Naive thymus-derived CD4-positive, alpha-beta T cell (primary cell): ENCODE measurements at places on chromosomes 6 and 20.

- DNase-seq = no peak
Measured at GRCh38 chr20:12677925-12678324, 330.8 kb upstream of the SPTLC3 start.

- DNase-seq = no peak
Measured at GRCh38 chr6:156517088-156517487, 260.1 kb upstream of the ARID1B start.

DNA sequence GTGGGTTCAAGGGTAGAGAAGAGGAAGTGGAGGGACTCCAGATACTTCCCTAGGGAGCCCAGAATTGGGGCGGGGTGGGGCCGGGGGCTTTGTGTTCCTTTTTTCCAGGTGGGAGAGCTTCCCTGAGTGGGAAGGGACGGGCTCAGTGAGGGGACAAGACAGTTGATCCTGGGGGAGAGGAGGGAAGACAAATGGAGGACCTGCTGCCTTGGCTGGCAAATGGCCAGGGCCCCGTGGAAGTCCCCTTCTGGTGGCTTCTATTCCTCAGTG is 2.6 kb downstream of the CTSZ start:
- DNase-seq = peak; percentile 51

DNA sequence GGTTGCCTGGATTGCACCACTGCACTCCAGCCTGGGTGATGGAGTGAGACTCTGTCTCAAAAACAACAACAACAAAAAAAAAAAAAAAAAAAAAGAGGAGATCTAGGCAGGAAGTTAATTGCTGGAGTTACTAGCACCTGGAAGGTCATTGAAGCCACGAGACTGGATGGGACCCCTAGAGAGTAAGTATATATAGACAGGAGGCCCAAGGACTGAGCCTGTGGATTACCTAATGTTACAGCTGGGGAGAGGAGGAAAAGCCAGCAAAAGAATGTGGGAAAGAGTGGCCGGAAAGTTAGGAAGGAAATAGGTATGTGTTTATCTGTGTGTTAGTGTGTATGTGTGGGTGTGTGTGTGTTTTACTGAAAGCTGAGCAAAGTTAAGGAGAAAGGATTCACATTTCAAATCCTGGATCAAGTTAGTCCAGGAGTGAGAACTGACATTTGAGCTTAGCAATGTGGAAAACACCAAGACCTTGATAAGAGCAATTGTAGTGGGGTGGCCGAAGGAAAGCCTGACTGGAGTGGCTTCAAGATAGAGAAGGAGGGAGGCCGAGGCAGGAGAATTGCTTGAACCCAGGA is 38.4 kb downstream of the ANKRD6 start:
- DNase-seq = no peak

DNA sequence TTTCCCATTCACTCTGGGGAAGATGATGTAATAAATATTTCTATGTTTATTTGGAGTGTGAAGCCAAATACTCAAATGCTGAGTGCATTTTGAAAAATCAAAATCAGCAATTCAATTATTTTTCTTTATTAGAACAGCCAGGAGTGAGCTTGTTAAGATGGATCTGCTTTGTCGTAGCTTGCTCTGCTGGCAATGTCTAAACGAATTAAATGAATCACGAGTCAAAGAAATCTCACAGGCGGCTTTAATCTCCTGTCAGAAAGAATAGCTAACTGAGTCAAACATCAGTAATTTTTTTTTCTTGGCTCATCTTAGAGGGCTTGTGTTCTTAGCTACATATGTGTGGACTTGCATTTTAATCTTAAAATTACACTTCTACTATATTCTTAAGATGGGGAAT is 100.2 kb upstream of the HMGN3 start:
- no peak for DNase-seq

DNA sequence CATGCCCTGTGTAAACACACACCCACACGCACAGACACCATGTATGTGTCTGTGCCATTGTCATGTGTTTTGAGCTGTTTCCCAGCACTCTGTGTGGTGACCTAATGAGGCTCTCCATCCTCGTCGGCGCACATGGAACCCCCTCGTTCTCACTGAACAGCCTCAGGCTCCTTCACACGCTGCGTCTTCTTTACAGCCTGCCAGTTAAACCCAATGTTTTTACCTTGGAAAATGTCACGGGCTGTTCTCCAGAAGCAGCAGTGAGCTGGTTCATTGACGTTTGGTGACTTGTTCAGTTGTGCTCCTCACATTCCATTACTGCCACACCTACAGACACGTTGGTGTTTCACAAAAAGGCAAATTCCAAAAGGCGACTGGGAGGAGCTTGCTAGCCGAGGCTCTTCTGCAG is 201.0 kb upstream of the FOXQ1 start:
- DNase-seq = no peak

- DNase-seq = no peak
Measured at GRCh38 chr6:40953486-40953885, 85.5 kb downstream of the UNC5CL start.

DNA sequence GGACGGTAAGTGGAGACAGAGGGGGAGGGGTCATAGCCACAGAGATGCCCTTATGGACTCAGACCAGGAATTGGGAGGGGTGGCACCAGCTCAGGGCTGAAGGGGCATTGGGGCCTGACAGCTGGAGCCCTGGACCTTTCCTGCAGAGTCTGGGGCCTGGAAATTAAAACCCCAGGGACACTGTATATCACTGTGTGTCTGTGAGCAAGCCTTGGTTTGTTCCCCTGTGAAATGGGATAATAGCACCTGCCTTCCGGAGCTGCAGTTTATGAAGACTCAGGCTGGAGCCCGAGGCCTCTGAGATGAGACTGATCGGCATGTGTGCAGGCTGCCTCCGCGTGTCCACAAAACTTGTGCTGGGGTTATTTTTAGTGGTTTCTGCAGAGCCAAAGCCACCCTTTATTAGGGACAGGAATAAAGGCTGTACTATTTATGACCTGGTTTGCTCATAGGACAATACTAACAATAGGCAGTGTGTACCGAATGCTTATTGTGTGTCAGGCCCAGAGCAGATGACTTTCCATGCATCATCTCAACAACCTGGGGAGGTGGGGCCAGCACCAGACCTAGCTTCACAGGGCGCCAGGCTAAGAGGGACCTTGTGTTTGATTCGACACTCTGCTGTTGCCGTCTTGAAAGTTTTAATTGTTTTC is 22.6 kb downstream of the MYH7B start:
- no peak for DNase-seq

GRCh38 chr6:15556711-15557110 is 106.1 kb downstream of the DTNBP1 start:
- DNase-seq = no peak

GRCh38 chr20:20489648-20490341 is 121.9 kb downstream of the INSM1 start:
- no peak for DNase-seq

GRCh38 chr6:64294034-64294433 is 658.4 kb downstream of the PHF3 start:
- no peak for DNase-seq

DNA sequence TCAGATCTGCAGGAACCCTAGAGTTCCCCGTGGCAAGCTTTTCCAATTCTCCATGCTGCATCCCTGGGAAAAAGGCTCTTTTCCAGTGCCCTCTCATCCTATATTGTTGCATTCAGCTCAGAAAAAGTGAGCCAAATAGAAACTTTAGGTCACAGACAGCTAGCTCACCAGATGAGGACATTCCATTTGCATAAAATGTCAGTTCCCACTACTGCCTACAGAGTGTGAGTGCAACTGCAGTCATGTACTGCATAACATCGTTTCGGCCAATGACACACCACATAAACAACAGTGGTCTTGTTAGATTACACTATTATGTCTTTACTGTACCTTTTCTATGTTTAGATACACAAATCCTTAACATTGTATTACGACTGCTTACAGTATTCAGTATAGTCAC is 8.6 kb downstream of the HS3ST5 start:
- DNase-seq = no peak

DNA sequence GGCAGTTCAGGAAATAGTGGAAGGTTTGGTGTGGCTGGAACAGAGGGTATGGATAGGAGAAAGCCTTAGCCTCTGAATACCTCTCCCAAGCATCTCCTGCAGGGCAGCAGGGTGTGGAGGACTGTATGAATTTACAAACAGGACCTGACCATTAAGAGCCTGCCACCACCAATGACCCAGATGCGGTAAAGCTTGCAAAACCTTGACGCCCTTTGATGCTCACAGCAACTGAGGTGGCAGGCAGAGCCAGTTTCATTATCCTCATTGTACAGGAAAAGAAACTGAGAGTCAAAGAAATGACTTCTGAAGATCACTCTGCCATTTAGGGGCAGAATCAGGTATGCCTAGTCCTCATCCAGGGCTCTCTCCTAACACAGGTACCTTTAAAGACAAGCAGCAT is 2.4 kb downstream of the HM13 start:
- no peak for DNase-seq

GRCh38 chr6:56795466-56796195 is 152.9 kb upstream of the DST start:
- DNase-seq = no peak

DNA sequence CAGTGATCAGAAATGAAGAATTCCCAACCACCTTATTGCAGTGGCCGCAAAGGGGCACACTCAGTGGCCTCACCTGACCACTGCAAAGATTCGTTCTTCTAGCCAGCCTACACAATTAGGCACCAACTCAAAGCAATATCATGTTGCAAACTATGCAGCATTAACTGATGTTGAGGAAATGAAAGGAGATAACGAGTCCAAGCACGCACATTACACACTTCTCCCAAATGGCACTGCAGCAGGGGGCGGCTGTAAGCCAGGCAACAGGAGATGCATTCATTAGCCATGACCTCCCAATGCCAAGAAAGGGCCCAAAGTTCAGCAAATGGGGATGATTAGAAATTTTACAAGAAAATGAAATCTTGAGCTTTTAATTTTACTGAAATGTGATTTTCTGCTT is 39.3 kb downstream of the ATXN1 start:
- no peak for DNase-seq

DNA sequence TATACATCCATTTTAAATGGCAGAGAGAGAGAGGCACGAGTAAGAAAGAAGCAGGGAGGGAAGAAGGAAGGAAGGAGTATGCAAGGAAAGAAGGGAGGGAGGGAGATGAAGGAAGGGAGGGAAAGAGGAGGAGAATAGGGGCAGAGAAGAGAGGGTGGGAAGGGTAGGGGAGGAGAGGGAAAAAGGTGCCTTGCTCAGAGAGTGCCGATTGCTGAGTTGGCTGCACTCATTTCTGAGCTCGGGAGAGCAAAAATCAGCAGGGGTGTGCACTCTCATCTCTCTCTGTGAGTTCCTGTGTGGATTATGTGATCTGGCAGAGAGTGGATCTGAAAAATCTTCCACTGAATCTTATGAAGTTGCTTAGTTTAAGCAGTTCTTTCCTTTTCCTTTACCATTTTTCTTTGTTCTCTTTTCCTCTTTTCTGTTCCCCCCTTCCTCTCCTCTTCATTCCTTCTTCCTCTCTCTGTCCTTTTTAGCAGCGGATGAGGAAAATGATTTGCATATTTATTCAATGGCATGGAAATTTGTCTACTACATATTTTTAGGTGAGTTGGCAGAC is 108.7 kb downstream of the PERP start:
- no peak for DNase-seq

DNA sequence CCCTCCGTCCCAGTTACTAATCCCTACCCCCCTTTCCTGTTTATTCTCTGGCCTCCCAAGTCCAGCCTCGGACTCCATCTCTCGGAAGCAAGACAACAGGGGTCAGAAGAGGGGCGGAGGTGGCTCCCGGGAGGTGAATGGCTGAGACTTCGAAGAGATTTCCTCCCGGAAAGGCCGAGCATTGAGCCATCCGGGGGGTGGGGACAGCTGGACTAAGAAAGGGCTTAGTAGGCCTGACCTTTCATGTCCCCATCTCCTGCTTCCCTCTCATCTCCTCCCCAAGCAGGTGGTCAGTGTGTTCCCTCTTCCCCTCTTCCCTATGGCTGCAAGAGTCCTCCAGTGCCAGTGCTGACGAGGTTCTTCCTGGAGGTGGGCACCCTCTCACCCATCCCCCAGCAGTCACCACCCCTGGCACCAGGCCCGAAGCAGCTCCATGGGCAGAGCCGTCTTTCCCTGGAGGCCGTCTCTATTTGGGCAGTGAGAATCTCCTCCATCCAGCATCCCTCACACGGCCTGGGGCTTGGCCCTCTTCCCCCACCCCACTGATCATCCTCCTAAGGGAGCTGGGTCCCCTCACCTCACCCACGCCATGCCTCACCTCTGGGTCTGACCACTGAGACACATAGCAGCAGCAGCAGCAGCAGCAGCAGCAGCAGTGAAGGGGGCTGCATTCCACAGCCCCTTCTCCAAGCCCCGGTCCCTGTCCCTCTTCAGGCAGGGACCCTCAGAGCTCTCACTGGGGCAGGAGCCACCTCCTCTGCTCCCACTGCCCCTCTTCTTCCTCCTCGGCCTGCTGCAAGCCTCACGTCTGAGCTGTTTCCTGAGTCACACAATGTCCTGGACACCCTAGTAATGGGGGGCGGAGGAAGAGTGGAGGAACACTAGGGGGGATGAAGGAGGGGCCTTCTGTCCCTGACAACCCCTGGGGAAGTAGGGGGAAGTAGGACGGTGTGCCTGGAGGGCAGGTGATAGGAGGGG is at the start of gene NOTCH4:
Gene NOTCH4, minus strand, starts transcription at position 810 of the 978 bp plus-strand sequence. Its CDS starts 139 bp downstream, at position 671.
- no peak for DNase-seq

- DNase-seq = no peak
Measured at GRCh38 chr20:44954211-44954610, 6.0 kb downstream of the TOMM34 start.

GRCh38 chr20:60506061-60506460 is 547.8 kb downstream of the CDH26 start:
- DNase-seq = no peak

DNA sequence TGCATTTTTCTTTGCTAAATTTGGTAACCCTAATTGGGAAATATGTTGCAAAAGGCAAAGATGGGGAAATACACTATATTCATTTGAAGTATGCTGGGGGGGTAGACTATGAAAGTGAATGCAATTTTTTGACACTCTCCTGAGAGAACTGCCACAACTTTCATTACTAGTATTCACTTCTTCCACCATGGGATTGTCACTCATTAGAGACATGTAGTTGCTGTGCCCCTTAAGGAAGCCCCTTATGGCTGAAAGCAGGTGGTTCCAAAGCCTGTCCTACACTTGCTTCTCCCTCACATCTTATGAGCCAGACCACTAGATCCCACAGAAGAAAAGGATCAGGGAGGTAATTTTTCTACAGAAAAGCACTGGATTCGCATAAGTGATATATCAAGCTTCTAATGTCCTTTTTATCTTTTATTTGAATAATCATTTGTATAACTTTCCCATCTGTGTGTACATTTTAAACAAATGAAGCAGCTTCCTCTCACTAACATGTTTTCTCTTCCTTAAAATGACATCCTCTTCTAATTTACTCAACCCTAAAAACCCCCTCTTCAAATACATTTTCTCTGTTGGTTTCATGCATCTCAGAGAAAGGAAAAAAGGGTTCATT is 83.8 kb downstream of the GCLC start:
- DNase-seq = no peak

GRCh38 chr20:1401451-1401907 is 8.6 kb upstream of the FKBP1A start:
- no peak for DNase-seq

DNA sequence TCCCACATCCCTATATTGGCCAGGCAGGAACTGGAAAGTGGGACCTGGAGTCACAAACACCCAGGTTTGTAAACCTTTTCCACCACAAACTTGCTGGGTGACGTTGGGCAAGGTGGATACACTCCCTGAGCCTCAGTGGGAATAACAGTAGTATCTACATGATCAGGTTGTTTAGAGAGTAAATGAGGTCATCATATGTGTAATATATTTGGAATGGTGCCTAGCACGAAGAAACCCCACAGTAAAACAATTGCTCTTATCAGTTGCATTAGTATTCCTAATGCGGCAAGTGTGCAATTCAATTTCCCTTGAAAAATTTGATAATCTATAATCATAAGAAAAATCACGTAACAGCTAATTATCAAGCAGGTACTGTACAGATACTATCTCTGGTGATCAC is 51.9 kb downstream of the HIVEP2 start:
- DNase-seq = no peak

- DNase-seq = no peak
Measured at GRCh38 chr6:34949636-34950035, 60.6 kb downstream of the ANKS1A start.
